ENCODE measurements at places on chromosomes 7 and 10.
A peak's percentile ranks its signal among the peaks of the same experiment; 100 is the strongest.

DNA sequence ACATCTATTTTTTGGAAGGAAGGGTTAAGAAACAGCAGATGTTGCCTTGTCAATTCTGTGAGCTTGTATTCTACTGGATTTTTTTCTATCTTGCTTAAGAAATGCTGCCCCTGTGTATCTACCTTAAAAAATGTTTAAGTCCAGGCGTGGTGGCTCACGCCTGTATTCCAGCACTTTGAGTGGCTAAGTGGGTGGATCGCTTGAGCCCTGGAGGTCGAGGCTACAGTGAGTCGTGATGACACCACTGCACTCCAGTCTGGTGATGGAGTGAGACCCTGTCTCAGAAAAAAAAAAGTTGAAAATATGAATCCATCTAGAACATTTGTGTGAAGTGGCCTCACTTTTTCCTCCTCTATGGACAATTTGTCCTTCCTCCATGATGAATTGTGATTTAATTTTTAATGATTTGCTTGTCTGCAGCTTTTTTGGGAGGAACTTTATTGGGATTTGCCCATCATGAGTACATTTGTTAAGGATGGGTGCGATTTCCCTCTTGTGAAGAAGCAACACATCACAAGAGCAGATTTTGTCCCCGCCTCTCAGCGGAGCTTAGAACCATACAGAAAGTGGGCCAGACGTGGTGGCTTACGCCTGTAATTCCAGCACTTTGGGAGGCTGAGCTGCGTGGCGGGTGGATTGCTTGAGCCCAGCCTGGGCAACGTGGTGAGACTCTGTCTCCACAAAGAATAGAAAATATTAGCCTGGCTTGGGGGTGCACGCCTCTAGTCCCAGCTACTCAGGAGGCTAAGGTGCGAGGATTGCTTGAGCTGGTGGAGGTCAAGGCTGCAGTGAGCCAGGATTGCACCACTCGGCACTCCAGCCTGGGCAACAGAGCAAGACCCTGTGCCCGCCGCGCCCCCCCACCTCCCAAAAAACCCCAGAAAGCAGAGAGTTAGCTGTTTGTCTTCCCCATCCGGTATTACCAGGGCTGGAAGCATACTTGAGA lies 57.7 kb downstream of the DNAJB6 start:
- DNase-seq: no peak

- peak; percentile 21 for DNase-seq
These were observed 701 bp upstream of the GBX1 start for GRCh38 chr7:151168003-151168786.

- no peak for DNase-seq
These were observed 90.1 kb upstream of the DNAAF5 start for GRCh38 chr7:636396-636795.

DNA sequence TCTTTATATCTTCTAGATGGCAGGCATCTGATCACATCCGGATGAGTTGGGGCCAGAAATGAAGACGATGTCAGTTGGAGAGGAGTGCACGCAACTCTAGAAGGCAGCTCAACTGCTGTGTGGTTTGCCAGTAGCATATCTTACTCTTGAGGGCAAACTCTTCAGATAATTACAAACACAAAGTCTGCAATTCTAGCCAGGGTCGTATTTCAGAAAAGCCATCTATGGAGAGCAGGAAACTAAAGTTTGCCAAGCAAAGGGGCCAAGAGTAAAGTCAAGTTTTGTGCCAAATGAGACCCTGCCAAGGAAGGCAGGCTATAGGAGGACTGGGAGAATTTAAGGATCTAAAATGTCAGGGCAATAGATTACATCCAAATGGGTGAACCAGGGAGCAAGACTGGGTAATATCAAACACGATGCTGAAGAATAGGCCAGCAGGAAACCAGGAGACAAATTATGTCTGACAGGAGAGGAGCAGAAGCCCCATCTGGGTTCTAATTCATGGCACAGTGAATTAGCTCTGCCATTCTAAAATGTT lies 312.5 kb upstream of the SEMA3C start:
- no peak for DNase-seq

DNA sequence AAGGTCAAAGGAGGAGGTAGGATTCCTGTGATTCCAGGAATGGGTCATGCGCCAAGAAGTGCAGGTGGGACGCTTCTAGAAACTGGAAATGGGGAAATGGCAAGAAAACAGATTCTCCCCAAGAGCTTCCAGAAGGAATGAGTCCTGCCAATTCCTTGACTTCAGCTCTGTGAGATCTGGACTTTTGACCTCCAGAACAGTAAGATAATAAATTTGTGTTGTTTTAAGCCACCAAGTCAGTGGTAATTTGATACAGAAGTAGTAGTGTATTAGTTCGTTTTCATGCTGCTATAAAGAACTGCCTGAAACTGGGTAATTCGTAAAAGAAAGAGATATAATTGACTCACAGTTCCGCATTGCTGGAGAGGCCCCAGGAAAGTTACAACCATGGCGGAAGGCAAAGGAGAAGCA lies 178.6 kb upstream of the GALNT17 start:
- no peak for DNase-seq

DNA sequence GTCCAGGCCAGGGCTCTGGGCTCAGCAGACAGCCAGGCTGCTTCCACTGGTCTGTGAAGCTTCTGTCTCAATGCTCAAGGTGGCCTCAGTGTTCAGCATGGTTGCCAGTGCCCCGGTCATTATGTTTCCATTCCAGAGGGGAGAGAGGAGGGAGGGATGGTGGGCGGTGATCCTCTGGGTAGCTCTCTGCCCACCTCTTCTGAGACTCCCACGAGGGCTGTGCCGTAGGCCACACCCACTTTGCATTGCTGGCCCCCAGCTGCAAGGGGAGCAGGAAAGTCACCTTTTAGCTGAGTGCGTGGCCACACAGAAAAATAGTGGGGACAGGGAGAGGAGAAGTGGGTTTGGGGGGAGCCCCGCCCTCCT lies 42.5 kb downstream of the FOXK1 start:
- DNase-seq: no peak

DNA sequence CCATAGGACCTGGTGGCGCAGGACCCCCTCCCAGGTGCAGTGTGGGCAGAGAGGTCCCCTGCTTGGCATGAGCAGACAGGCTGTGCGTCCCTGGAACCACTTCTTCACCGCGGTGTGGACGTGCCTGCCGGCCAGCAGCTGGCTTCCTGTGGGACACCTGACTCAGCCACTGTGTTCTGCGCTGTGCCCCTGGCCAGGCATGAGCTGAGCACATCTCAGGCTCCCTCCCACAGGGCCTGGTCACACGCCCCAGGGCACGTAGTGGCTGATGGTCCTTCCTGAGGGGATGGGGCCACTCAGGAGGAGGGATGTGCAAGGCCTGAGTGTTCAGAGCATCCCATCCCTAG lies 3.5 kb upstream of the DEPP1 start:
- DNase-seq: no peak

- no peak for DNase-seq
These were observed 83.8 kb upstream of the AKR1E2 start for GRCh38 chr10:4742217-4742616.

DNA sequence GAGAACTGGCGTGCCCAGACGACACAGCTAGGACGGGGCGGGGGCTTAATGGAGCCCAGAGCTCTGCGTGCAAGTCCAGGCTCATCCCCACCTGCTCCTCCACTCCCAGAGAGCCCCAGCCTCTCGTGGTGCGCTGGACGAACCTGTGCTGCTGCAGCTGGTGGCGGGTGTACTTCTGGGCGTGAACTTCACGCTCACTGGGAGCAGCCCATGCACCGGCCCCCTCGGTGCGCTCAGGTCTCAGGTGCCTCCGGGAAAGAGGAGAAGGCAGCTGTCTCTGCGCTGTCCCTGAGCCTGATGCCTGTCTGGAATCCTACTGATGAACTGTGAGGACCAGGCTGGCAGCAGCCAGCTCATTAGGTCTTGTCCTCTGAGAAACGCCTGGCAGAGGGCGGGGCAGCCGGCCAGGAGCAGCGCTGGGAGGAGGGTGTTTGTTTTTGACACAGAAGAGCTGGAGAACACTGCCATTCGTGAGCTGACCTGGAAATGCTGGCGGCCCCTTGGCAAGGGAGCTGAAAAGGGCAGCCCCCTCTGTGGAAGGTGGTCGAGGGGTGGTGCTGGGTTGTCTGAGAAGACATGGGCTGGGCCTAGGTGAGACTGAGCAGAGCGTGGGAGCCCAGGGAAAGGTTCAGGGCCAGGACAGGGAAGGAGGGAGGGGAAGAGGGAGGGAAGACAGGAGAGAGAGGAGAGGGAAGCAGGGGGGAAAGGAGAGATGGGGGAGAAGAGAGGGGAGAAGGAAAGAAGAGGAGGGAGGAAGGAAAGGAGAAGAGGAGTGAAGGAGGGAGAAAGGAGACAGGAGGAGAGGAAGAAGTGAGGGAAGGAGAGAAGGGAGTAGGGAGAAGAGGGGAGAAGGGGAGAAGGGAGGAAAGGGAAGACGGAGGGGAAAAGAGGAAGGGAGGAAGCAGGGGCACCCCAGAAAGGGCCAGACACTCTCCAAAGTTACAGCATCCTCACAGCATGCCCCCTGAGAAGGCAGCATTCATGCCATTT lies 53.5 kb upstream of the TNS3 start:
- DNase-seq: no peak

DNA sequence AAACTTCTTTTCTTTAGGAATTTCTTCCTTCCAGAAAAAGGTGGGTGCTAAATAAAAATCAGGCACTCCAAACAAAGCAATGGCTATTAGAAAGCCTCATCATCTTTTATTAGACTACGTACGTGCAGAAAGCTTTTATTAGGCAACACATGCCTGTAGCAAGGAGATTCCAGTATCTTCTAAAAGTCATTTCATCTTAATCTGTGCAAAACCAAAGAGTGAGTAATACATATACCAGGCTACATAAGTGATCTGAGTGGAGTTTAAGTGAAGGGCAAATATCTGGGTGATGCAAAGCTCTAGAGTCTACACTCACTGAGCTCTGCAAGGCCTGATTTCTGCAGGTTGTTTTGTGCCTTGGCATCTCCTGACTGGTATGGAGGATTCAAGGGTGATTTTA lies 231.7 kb downstream of the ELMO1 start:
- DNase-seq: no peak

DNA sequence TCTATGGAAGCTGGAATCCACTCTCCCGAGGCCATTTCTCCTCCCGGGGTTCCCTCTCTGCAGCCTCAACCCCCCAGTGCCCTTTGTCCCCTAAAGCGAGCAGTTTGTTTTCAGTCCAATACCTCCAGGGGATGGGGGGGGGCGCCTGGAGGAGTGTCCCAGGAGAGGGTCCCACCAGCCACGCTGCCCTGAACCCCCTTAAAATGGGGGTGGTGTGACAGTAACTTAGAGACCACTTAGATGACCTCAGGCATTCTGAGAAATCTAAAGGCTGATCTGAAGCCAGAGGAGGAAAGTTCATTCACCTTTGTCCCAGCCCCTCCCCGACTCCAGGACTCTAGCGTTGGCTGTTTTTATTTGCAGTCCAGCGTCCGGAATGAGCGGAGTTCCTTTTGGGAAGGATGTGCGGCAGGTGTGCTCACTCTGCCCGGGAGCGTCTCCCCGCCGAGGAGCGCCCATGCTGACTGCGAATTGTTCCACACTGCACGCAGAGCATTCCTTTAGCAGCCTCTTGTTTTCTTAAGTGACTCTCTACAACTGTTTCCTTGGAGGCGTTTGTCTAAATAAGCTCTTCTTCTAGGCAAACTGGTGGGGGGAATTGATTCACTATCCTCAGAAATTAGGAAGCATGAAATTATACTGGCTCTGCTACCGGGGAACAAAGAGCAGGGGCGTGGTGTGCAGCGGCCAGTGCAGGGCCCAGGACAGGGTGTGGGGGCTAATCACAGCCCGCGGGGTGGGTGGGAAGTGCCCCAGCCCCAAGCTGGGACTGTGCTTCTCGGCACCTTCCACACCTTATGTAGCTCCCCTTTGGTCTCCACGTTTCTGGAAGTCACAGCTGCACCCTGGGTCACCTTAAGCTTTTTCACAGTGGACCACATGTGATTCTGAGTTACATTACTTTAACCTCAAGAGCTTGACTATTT lies 46.3 kb downstream of the SYPL1 start:
- DNase-seq: no peak

DNA sequence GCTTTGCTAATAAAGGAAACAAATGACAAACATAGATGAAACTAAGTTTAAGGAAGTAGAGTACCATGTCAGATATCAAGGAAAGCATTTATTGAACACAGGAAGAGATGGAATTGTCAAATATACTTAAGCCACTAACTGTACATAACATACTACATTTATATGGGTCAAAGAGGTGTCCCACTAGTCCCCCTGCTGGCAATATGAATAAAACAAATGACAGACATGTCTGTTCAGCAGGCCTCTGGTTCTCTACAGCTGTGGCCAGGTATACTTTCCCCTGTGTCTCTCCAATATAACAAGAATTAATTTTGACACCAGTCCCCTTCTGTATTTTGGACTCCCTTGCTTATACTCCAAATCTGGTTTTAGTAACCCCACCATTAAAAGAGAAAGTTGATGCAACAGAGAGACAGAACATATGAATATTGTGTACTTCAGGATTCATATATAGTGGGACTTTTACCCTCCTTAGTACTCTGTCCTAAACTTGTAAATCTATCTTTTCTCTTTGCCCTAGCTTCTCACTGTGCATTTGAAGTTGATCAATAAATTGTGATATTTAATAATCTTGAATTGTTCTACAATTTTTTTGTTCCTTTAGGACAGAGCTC lies 42.9 kb downstream of the CD36 start:
- DNase-seq: peak; percentile 65

DNA sequence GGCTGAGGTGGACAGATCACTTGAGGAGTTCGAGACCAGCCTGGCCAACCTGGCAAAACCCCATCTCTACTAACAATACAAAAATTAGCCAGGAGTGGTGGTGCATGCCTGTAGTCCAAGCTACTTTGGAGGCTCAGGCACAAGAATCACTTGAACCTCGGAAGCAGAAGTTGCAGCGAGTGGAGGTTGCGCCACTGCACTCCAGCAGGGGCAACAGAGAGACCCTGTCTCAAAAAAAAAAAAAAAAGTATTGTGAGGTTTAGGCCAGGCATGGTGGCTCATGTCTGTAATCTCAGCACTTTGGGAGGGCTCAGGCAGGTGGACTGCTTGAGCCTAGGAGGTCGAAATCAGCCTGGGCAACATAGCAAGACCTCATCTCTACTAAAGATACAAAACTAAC lies 16.0 kb downstream of the TET1 start:
- DNase-seq: no peak

GRCh38 chr10:57338823-57339558 lies 928.7 kb downstream of the IPMK start:
- DNase-seq: peak; percentile 6

DNA sequence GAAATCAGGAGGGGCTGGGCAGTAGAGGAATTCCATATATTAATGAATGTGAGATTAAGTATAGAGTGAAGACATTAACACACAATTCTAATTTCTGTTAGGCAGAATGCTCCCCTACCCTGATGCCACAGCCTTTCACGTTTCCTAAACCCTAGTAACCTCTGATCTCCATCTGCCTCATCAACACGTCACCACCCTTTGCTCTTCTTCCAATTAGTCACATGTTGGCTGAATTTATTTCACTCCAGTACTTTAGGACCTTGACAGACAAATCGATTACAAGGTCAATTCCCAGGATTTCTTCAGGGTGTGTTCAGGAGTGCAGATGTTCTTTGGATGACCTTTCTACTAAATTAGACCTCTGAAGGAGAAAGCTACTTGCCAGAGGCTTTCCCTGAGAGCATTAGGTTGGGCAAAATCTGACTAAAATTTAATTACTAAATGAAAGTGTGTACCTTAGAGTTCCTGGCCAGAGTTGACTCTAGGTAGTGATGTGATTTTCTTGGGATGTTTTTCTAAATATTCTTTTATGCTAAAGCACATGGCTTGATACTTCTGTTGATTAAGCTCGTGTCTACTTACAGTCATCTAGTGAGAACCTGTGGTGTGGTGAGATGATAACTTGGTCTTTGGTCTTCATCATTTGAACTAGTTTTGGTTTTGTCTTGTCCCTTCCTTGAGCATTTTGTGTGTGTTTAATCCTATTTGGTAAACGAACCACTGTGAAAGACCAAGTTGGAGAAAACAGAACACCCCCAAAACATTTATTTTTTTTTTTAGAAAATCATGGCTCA lies 12.7 kb downstream of the AGR2 start:
- DNase-seq: peak; percentile 14

GRCh38 chr10:79331709-79332108 lies 15.6 kb upstream of the PPIF start:
- DNase-seq: no peak
